Activated CD4-positive, alpha-beta T cell treated with anti-CD3 and anti-CD28 coated beads, Interleukin-2, amount 50 U/mL, for 16 hours (primary cell): ENCODE measurements at places on chromosomes 7 and 10.

GRCh38 chr10:28839600-28840007, 162.3 kb downstream of the BAMBI start:
- no peak for DNase-seq

- no peak for DNase-seq
Measured at GRCh38 chr10:89360157-89360556, 17.7 kb upstream of the IFIT1B start.

GRCh38 chr10:9126728-9127127, 1072.2 kb downstream of the GATA3 start:
- DNase-seq: no peak

- no peak for DNase-seq
Measured at GRCh38 chr7:82345886-82346285, 97.7 kb downstream of the CACNA2D1 start.

DNA sequence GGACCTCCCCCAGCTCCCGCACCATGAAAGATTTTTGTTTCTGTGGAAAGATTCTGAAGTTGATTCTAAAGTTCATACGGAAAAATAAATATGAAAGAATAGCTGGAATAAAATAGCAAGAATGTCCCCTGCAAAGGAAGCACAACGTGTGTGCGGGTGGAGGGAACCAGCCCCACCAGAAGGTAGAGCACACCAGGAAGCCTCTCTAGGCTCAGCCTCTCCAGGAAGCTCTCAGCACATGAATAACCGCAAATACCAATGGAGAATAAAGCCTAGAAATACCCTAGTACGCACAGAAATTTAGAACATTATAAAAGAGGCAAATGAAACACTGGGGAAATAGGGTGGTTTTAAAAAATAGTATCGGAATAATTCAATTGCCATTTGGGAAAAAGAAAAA, 24.6 kb upstream of the FAM170B start:
- no peak for DNase-seq

GRCh38 chr7:18708204-18708603, 212.7 kb downstream of the HDAC9 start:
- DNase-seq: no peak

- DNase-seq: no peak
Measured at GRCh38 chr10:85524001-85524666, 842.5 kb downstream of the GRID1 start.

- DNase-seq: no peak
Measured at GRCh38 chr10:13750299-13751190, 163.8 kb downstream of the PRPF18 start.

- DNase-seq: no peak
Measured at GRCh38 chr10:56142092-56142728, 218.8 kb downstream of the ZWINT start.

DNA sequence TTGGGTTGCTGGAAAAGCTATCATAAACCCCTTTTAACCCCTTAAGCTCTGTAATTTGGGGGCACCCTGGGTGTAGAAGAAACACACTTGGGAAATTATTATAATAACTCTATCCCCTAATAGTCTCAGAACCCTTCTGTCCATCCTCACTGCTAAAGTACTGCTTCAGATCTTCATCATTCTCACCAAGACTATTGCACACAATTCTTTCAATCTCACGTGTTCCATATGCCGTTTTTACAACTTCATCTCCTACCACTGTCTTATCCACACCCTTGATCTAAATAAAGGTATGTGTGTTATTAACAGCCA, 15.8 kb downstream of the ANKRD22 start:
- DNase-seq: no peak

DNA sequence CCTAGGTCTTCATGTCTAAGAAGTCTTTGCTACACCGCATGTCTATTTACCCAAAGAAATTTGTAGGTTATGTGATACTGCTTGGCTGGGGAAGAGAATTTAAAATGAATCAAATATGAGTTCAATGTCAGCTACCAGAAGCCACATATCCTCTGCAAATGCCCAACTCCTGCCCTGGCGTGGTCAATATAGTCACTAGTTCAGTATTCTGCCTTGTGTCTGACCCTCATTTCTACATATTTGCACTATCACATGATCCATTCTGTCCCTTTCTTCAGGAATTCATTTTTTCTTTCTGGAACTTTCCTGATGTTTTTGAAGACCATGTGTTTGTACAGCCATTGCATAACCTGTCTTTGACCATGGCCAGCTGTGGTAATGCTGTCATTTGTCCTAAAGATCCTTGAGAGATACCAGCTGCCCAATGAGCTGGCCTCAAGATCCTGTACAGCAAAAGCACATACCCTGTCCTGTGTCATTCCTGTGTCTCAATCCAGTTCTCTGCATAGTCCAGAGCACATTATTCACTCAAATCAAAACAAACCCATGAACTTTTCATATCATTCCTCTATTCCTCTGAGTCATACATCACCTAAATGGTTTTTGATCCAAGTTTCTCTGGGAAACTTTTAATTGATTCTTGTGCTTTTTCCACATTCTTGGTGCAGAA, 524.5 kb downstream of the PARD3 start:
- no peak for DNase-seq

DNA sequence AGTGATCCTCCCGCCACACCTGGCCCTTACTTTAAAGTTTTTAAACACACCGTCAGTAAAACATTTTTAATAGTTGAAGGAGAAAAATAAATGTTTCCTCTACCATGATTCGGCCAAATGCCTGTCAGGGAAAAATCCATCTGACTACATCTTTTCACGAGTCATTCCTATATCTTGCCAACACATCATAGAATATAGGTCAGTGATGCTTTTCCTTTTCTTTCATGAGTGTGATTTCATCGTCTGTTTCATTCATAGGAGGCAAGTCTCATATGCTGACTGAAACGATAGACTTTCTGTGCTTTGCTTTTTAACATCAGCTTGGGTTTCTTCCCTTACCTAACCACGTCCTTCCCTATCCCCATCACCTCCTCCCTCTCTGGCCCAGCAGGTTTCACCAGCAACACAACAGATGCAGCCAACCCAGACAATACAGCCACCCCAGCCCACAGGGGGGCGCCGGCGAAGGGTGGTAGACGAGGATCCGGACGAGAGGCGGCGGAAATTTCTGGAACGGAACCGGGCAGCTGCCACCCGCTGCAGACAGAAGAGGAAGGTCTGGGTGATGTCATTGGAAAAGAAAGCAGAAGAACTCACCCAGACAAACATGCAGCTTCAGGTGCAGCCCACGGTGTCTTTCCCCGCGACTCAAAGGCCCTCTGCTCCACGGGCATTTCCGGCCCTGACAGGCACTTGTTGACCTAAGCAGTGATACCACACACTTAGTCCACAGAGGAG, 149.2 kb downstream of the TRIL start:
- no peak for DNase-seq

DNA sequence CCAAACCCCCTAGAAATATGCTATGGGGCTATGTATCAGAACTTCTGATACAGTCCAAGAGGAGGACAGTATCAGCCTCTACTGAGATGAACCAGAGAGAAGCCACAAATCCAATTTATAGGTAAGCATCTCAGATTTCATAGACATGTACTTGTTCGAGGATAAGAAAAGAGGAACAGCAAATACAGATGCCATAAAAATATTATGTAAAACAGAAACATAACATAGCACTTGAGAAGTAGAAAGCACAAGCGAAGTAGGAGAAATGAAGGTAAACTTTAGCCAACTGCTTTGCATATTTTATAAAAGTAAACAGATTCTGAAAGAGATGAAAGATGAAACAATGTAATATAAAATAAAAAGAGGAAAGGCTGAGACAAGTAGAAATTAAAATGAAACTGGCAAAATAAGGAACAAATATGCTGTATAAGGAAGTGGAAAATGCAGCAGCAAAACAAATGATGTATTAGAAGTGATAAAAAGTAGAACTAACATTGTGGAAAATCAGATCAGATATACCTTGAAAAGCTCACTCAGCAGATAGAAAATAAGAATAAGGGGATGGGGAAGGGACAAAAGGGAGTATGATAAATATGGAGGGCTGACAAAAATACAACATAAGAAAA, 135.1 kb downstream of the SKAP2 start:
- DNase-seq: no peak

GRCh38 chr10:554182-554848, 135.2 kb downstream of the DIP2C start:
- DNase-seq: no peak

DNA sequence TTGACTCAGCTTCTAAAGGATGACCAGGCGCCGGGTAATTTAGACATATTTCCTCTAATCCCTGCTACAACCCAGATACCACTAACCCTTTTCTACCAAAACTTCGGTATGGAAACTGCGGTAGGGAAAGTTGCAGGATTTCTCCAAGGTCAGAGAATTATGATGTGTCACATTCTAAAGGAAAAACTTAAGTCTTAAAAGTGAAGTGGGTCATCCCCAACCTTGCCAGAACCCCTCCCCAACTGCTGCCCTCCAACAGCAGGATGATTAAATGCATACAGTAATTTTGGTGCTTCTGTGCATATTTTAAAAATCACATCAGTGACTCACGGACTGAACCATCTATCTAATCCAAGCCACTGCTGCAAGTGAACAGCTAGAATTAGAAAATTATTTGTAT, 52.7 kb downstream of the GRB10 start:
- no peak for DNase-seq
